Activated CD4-positive, CD25-positive, alpha-beta regulatory T cell treated with anti-CD3 and anti-CD28 coated beads, Interleukin-2, amount 50 U/mL, for 16 hours (primary cell): ENCODE measurements at places on chromosomes 3 and 15.

- no peak for DNase-seq
These were observed 285.2 kb downstream of the ADAMTS17 start for GRCh38 chr15:100056411-100057072.

GRCh38 chr3:145760036-145760435, 400.9 kb downstream of the PLOD2 start:
- DNase-seq, result no peak

GRCh38 chr15:40787344-40787841, 17.6 kb downstream of the C15orf62 start:
- no peak for DNase-seq

DNA sequence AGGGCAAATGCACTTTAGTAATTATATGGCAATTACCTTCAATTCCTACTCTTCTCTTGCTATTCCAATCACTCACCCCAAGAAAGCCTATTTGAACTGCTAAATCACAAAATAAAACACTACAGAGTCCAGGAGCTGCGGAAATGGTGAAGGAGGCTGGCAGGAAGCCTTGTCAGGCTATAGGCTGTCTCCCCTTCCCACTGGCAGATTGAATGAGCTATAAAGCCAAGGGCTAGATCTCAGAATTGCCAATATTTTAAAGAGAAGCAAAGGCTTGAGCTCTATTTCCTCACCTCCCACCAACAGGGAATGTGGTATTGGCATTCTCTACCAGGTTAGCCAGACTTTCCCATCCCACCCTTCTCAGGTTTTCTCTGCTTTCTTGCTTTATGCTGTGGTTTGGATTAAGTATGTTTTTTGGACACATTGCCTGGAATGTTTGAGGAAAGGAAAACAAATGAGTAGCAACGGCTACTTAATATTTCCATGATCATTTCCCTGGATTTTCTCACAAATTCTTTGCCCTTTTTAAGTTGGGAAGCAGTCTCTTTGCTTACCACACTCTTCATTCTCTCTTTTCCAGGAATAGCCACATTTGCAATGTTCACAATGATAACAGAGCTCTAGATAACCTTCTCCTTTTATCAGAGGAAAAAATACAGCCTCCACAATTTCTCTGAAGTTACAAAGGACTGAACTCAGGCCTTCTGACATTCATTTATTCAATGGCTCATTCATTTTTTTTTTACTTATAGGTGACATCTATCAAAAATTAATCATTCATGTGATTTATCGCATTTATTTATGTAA, 1125.4 kb downstream of the ROBO1 start:
- DNase-seq, result no peak

- no peak for DNase-seq
These were observed 48.1 kb downstream of the SH3BP5 start for GRCh38 chr3:15284121-15284889.

DNA sequence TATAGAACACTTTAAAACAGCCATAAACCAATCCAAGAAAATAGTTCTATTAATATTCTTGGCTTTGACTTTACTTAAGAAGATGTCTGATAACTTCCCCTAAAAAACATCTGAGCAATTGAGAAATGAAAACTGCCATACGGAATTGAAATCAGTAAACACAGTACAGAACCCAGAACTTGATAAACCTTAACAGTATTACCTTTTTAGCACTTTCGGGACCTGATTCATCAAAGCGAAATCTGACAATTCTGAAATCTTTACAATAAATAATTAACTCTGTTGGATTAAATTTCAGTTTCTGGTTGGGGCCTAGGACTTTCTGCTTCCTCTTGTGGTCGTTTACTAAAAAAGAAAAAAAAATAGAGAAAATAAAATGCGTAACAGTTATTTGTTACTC, 17.3 kb downstream of the MTMR10 start:
- DNase-seq, result no peak

GRCh38 chr3:169327546-169328356, 335.8 kb downstream of the MECOM start:
- DNase-seq, result no peak

DNA sequence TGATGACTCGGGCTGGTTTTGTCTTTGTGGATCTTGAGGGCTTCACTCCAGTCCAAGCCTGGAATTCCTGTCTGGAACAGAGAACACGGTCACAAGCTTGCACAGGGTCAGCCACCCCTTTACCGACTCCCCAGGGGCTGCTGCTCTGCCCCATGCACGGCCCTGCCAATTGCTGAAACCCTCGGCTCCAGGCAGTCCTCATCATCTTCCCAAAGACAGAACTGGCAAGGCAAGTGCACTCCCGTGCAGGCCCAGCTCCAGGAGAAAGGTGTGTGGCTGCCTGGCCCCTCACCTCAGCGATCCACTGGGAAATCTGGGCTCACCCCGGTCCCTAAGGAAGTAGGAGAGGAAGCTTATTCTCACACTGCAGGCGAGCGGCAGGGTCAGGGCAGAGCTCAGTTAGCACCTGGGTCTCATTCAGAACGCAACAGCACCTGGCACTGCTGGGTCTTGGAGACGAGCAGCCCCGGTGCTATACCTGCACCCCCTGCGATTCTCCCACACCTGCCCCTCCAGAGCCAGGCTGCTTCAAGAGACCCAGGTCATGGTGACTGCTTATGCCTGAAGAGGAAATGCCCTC, 7.2 kb downstream of the MAP6D1 start:
- DNase-seq, result no peak

DNA sequence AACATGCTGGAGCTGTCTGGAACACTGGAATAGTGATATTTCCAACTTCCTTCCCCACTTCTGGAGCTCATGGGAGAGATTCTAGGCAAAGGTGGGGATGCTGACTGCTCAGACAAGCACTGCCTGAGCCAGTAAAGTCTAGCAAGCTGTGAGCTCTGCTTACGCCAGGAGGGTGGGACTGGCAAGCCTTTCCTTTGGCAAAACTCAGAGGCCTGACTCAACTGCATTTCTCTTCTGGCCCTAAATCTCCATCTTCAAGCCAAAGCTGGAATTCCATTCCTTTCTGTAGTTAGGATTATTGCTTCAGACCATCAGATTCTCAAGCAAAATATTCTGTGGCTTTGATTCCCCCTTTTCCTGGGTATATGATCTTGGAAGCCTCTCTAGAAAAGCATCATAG, 20.3 kb upstream of the EPB42 start:
- no peak for DNase-seq

DNA sequence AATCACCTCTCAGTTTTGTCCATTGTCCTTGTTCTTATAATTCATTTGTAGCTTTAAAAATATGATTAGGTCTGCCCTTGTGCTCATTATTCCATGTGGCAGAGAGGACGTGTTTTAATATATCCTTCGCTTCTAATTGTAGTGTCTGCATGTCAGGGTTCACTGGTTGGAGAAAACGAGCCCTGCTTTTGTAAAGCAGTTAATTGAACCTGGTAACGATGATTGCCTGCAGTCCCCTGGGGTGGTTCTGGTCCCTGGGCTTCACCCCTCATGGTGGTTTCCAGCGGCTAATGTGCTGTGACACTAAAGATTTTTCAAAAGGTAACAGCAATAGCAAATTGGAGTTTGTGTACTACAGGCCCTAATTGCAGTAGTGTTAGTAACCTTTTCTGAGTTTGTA, 299.6 kb downstream of the CACNA2D3 start:
- no peak for DNase-seq

DNA sequence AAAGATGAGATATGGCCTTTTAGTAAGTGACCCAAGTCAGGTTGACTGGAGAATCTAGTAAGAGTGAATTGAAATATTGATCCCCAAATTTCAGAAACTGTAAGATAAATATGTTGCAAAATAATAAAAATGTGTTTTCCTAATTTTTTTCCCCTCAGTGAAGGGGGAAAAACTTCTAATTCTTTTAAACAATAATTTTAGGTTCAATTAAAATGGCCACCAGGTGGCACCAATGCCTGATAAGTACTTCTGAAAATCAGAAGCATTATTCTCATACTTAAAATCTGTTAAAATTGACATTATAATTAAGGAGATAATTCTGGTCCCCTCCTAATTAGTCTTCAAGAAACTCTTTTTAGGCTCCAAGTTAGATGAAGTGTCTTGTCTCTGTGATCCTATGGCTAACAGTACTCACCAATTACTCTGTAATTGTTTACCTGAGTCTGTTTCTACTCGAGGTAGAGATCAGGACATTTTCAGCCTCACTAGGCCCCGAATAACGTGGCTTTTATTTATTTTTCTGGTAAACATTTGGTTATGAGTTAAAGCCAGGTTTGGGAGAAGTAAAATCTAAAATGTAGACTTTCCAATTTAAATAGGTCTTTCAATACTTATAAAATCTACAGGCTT, 52.6 kb downstream of the NMD3 start:
- DNase-seq, result peak; percentile 2

DNA sequence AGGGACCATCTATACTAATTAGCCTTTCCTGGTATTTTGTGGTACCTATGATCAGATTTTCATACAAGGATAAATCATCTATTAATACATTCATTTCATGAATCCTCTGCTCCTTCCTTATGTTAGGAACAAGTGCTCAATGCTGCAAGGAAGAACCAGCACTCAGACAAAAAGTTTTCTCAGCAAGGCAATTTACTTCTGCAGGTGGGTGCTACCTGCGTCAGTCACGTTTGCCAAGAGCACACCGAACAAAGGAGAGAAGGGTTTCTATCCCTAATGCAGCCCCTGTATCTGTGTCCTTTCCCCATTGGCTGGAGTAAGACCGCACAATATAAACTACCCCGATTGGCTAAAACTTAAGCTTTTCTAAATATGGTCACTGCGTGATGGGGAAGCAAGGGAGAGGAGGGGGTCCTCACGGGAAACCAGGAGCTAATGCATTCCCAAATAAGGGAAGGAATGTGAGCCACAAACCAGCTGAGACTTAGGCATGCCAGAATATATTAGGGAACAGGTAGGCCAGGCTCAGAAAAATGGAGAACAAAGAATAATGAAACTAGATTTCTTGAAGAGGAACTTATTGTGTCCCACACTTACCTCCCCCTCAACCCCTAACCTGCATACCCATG, 76.5 kb downstream of the AQR start:
- no peak for DNase-seq

- DNase-seq, result no peak
These were observed 58.5 kb downstream of the DCUN1D1 start for GRCh38 chr3:182921665-182922355.

- no peak for DNase-seq
These were observed 2.8 kb upstream of the NEK4 start for GRCh38 chr3:52773361-52774065.

- DNase-seq, result no peak
These were observed 44.7 kb upstream of the LIPC start for GRCh38 chr15:58387130-58387529.

GRCh38 chr15:41620536-41621199, 39.5 kb upstream of the MGA start:
- no peak for DNase-seq

DNA sequence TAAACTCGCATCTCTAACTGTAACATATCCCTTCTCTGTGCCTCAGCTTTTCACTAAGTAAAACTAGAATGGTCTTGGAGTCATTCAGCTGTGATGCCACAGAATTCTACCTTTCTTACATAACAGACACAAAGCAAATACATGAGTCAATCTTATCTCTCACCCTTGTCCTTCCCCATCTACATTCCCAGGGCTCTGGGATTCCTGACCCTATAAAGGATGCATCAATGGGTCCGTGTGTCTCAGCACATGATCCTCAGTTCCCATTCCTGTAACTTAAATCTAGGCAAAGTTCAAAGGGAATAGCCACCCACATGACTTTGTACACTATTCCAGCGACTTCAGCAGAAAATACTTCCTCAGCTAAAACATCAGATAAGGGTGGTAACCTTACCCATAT, 11.8 kb upstream of the ARL8B start:
- DNase-seq, result no peak

DNA sequence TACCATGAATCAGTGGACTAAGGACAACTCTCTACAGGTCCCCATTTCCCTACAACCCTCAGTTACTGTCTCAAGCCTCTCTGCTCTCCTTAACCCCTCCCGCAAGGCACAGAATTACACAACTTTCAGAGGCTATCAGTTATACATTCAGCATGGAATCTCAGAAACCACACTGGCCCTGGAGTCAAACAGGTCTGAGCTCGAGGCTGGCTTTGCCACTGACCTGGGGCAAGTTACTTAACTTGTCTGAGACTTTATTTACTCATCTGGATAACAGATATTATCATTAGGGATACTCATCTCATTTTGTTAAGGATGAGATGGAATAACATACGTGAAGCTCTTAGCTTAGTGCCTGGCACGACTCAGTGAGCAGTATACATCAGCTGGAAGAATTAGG, 95.2 kb downstream of the WDR76 start:
- DNase-seq, result no peak

GRCh38 chr3:16320711-16321110, 55.7 kb downstream of the OXNAD1 start:
- no peak for DNase-seq

GRCh38 chr3:106215047-106215446, 346.2 kb upstream of the CBLB start:
- no peak for DNase-seq

DNA sequence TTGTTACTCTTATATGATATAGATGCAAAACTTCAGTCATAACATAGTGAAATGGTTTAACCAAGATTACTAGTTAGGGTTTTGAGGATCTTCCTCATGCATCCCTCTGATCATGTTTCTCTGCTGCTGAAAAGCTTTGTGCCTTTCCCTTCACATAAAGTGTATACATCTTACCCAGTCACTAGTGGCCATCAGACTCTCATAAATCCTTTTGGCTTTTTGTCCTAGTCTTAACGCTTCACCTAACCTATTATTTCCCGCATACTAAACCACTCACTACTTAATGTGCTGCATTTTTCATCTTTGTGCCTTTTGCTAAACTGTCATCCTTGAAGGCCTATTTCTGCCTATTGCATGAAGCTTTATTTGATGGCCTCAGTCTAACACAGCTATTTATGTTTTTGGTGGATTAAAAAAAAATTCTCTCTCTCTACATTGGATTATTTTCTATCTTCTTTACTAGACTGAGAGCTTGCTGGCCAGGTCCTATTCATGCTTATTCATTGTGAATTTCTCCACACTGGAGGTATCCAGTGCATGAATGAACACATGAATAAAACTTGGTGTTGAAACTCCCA, 717.6 kb upstream of the GOLIM4 start:
- DNase-seq, result no peak

DNA sequence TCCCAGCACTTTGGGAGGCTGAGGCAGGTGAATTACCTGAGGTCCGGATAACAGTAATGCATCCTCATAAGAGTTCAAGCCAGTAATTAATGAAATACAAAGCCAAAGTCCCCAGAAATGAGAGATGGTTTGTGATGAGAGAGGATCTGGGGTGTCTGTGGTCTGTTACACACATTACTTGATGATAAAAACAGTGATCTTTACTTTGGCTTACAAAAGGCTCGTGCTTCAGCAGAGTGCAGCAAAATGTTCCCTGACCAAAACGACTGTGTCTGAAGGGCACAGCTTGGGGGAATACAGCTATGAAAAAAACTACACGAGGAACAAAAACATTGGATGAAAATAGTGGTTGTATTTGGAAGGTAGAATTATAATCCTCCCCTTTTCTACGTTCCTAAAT, 40.9 kb downstream of the CRTC3 start:
- no peak for DNase-seq
